ENCODE measurements at places on chromosomes 6 and 20. TPM values are rescaled to one million over a fixed set of nuclear protein-coding genes. Genes with fewer than 3 reads are reported as not detected.

- no peak for DNase-seq
Measured at GRCh38 chr6:134723081-134723871, 226.6 kb downstream of the ALDH8A1 start.

- DNase-seq: no peak
Measured at GRCh38 chr6:3751077-3751729, at the start of gene PXDC1. TSS of gene PXDC1 (minus strand) at chr6:3751713. CDS start at chr6:3751531, 182 bp downstream.

DNA sequence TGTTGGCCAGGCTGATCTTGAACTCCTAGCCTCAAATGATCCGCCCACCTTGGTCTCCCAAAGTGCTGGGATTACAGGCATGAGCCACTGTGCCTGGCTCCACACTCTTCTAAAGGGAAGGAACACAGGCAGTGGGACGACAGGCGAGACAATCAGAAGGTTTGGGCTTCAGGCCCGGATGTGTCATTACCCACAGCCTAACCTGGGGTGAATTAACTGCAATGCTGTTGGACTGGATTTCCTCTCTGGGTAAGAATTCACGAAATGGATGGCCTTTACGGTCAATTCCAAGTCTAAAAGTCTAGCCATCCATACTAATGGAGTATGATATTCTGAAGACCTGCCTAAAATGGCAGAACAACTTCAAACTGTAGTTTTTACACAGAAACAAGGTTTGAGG, 83.7 kb upstream of the CCDC28A start:
- DNase-seq: peak; percentile 22

Gene KCNK16
- total RNA-seq: not detected

- no peak for DNase-seq
Measured at GRCh38 chr20:51628533-51629398, 86.2 kb upstream of the NFATC2 start.

DNA sequence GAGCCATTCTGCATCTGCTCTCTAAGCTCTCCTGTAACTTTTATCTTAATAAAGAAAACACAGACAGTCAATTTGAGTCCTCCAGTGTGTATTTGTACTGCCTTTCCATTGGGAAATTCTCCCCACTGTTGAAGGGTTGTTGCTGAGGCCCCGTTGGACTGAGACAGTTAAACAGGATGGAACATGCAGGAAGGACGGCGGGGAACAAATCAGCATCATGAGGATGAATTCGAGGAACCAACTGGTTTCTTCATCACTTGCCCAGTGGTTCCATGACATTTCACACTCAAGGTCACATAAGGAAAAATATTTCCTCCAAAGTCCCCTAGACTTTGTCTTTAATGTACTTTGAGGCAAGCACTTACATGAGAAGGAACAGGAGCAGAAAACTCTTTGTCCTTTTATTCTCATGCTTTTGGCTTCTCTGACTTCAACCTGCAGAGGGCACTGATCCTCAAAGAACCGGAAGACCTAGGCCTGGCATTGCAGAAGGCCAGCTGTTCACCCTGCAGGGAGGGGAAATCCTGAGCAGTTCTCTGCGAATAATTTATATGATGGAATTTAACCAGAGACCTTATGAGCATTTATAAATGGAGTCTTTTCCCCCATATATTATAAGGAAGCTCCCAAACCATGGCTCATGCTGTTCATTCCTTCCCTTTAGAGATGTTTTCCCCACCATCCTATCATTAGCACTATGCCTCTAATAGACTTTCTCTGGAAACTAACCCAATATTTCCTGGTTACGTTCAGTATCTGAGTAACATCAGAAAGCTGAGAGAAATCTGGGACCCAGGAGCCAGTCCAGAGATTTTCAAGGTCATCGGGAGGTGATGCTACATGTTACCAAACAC, 55.2 kb upstream of the ADGRF1 start:
- DNase-seq: no peak

GRCh38 chr6:167781868-167782267, 44.8 kb upstream of the AFDN start:
- DNase-seq: no peak

DNA sequence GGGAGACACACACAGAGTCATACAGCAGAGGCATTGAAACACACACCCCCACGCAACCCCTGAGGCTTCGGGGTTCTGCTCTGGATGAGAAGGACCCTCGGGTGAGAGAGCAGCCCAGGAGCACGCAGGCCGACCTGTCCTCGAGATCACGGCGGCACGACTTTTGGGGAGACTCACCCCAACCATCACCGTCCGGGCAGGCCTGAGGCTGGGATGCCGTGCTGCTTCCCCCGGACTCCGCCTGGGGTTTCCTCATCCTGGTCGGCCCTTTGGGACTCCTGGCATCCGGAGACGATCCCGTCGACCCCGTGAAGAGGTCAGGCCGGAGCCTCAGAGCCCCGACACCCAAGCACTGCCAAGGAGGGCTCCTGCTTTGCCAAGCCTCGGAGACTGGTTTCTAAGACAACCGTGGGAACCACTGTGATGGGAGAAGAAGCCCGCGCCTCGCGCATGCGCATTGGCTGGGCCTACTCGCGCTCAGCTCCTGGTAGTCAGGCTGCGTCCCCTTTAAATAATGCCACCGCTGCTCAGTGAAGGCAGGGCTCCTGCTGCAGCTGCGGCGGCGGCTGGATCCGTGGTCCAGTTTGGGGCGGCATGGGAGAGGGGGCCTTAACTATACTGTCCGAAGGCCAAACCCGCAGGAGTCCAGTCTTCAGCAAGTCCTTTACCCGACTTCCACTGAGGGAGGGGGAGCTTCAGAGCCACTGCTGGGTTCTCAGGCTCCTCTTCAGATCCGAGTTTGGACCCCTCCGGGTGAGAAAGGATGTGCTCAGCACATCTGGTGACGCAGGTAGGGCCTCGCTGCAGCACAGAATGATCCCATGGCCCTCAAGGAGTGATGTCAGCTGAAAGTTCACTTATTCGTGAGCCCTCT, 171.4 kb upstream of the ZNF337 start:
- no peak for DNase-seq

DNA sequence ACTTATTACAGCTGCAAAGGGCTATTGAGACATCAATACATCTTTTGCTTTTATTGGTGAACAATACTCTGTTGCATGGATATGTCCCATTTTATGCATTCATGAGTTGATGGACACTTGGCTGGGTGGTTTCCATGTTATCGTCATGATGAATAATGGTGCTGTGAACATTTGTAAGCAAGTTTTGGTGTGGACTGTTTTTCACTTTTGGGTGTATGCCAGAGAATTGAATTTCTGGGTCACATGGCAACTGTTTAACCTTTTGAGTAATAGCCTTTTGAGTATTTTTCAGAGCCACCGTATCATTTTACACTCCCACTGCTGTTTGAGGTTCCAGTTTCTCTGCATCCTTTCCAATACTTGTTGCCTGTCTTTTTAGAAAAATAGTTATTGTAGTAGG, 107.0 kb downstream of the JARID2 start:
- DNase-seq: no peak

GRCh38 chr20:4883051-4883450, 118.3 kb downstream of the SLC23A2 start:
- DNase-seq: no peak

- DNase-seq: no peak
Measured at GRCh38 chr6:31418251-31418650, 14.9 kb downstream of the MICA start.

GRCh38 chr6:129534926-129535325, 175.1 kb downstream of the ARHGAP18 start:
- no peak for DNase-seq

Gene BPIFA1
- total RNA-seq: not detected

GRCh38 chr6:136787726-136788068, 4.6 kb downstream of the MAP3K5 start:
- no peak for DNase-seq

DNA sequence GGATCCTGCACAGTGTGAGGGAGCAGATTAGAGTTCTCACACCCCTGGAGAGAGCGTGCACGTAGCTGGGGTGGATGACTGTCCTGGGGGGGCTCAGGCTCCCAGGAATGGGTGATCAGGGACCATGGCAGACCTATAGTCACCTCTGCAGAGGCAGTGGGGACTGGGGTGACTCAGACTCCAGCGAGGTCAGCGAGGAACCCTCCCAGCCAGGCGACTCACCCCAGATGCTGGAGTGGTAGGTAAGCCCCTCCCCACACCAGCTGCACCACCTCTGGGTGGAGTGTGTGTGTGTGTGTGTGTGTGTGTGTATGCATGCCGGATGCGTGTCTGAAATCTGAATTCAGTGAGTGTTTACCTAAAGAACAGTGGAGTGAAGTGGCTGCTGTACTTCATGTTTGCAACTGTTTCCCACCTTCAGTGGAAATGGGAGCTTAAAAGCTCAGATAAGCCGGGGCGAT, 17.4 kb upstream of the GTSF1L start:
- no peak for DNase-seq

GRCh38 chr6:33175436-33176069, 16.7 kb downstream of the COL11A2 start:
- DNase-seq: no peak

GRCh38 chr6:133956416-133957049, 3.5 kb downstream of the TBPL1 start:
- DNase-seq: no peak

DNA sequence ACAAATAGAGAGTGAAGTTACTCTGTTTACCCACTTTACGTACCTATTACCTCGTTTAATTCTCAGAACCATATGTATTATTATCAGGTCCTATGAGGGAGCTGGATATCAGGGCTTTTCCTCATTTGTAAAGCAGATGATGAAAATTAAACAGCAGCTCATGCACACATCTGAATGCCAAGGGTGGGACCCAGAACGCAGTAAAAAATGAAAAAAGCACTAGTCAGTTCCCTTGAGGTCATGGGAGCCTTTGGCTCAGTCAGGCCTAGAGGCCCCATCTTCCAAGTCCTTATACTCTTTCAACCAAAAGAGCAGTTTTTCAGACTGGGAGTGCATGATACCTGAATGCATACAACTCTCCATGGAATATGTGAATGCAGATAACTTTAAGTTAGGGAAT, 23.0 kb downstream of the B3GAT2 start:
- no peak for DNase-seq
